Activated CD8-positive, alpha-beta memory T cell treated with anti-CD3 and anti-CD28 coated beads for 1 hour (primary cell): ENCODE measurements at places on chromosomes 5 and 9.

- no peak for DNase-seq
These were observed 13.8 kb downstream of the TBC1D2 start for GRCh38 chr9:98241357-98242300.

- DNase-seq, result no peak
These were observed 48.6 kb downstream of the CCL28 start for GRCh38 chr5:43363445-43364152.

DNA sequence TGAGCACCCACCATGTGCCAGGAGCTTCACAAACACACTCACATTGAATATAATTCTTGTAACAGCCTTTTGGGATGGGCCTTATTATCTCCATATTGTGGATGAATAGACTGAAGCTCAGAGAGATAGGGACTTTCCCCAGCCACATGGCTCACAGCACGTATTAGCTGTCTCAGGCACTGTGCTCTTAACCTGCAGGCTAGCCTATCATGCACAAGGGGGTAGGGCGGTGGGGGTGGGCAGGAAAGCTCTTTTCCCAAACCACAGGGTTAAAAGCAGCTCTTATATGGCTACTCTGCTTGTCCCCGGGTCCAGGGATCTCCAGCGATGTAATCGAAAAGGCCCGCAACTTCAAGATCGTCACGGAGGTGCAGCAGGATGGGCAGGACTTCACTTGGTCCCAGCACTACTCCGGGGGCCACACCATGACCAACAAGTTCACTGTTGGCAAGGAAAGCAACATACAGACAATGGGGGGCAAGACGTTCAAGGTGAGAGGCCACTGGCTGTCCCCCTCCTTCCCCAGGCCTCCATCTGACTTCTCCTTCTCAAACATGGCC, 2.6 kb downstream of the FABP6 start:
- no peak for DNase-seq

DNA sequence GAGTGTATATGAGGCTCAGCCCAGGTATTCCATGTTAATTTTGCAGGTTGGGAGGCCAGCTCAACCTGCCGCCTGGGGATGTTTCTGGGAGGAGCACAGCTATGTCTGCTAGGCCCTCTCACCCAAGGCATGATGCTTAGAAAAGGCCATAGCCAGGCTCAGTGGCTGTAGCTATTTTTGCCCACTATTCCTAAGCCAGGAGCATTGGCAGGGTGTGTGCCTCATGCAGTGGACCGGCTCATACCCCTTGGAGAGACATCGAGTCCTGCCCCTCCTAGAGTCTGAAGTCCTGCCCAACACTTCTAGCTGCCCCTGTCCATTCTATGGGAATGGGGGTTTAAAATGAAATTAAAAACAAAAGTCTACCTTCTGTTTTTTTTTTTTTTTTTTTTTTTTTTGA, 22.3 kb downstream of the ADCY2 start:
- no peak for DNase-seq

DNA sequence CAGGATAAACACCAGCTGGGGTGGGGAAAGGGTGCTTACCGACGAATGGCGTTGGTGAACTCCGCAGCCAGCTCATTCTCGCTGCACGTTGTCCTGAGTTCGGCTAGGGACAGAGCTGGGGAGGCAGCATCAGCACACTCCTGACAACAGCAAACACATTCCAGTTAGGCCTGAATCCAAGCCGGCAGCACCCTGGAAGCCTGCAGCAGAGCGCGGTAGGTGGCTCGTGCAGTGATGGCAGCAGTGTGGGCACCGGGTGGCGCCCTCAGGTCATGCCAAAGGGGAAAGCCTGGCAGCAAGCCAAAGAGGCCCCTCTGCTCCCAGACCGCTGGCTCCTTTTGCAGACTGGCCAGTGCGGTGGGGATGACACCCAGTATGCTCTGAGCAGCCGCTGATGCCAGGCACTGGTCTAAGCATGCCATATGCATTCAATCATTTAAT, 66.9 kb downstream of the DCP2 start:
- no peak for DNase-seq

DNA sequence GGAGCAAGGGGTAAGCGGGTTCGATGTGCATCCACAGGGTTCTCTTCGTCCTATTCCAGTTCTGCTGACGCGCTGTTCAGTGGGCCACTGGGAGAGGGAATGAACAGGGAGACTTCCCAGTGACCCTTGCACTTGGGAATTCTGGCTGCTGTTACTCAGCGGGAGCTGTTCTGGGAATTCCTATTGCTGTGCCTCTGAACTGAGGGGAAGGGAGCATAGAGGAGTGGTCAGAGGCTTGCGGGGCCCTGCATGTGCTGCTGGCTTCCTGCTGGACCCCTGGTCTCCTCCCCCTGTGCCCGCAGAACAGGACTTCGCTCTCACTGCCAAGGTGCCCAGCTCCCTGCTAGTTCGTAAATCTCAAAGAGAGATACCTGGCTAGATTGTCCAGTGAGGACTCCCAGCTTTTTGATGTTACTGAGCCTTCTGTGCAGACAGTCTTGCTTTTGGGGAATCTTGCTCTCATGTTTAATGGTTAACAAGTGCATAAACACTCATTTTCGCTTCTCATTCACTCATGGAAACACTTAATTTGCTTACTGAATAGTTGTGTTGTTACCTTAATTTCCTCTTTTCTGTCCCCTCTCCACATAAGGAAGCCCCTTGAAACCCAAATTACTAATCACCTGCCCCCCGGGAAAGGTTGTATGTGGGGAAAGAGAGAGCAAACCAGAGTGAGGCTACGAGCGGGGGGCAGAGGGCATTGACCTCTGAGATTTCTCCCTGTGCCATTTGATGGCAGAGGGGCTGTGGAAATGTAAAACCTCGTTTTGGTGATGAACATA, 5.9 kb downstream of the TRIO start:
- DNase-seq, result no peak

- no peak for DNase-seq
These were observed 63.1 kb downstream of the CXXC5 start for GRCh38 chr5:139711067-139711905.

DNA sequence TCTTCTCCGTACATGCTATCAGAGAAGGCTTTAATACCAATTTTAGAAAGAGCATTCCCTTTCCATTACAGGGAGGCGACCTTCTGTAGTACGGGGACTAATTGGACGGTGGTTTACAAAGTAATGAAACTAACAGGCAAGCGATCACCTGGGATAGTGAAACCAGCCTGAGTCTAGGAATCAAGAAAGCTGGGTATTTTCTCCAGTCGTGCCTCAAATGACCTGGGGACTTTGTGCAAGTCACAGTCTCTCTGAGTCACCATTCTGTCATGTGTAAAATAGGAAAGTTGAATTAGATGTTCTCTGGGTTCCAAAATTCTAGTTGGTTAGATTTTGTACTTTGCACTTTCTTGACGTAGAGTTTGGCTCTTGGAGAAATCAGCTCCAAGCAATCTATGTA, 22.7 kb upstream of the SSBP2 start:
- DNase-seq, result no peak

GRCh38 chr5:74476046-74476818, 164.3 kb downstream of the ENC1 start:
- DNase-seq, result no peak

- DNase-seq, result no peak
These were observed 11.3 kb upstream of the EXOC3 start for GRCh38 chr5:431711-432050.

DNA sequence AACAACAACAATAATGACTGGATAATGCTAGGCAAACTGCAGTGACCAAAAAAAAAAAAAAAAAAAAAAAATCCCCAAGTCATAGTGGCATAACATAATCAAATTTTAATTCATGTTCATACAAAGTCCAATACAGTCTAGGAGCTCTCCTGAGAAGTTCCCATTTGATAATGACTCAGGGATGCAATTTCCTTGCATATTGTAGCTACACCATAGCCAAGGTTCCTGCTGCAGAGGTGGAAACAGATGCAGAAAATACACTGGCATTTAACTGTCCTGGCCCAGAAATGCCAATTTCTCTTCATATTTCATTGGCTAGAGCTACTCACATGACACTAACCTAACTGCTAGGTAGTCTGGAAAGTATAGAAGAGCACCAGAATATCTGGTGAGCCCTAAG, 72.2 kb upstream of the SLC12A2 start:
- no peak for DNase-seq

DNA sequence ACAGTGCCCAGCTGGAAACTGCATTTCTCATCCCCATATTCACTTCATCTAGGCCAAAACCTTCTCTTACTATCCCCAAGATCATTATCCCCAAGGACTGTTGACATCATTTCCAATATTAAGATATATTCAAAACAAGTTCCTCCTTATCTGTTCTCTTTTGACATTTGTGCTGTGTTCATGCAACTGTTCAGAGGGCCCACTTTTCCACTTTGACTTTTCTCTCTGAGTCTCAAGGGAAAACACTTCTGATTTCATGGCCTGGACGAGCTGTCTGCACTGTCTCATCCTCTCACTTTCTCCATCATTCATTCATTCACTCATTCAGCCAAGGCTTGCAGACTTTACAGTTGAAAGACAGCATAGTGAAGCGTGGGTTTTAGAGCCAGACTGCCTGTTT, 173.7 kb upstream of the DAPK1 start:
- no peak for DNase-seq

GRCh38 chr5:83085106-83085505, 7.8 kb downstream of the XRCC4 start:
- DNase-seq, result no peak

GRCh38 chr5:141427783-141428426, 2.4 kb upstream of the PCDHGA12 start:
- no peak for DNase-seq

GRCh38 chr9:74875656-74876055, 12.1 kb downstream of the TRPM6 start:
- no peak for DNase-seq

- DNase-seq, result no peak
These were observed 120.6 kb downstream of the SEMA6A start for GRCh38 chr5:116453988-116454411.

GRCh38 chr5:139635606-139636206, 12.4 kb upstream of the CXXC5 start:
- no peak for DNase-seq

GRCh38 chr9:83935276-83935935, 14.2 kb upstream of the KIF27 start:
- DNase-seq, result no peak

DNA sequence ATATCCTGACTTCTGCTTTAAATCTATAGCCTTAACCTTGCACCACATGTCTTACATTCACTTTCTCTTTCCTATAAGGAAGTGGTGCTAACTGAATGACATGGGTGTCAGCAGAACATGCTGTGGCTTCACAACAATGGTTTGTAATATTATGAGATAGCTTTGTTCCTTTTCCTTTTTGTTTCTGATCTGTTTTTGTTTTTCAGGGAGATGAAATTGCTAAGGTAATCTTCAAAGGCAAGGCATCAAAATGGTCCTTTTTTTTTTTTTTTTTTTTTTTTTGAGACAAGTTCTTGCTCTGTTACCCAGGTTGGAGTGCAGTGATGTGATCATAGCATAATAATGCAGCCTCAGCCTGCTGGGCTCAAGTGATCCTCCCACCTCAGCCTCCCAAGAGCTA, 53.6 kb upstream of the RANBP6 start:
- no peak for DNase-seq

GRCh38 chr5:177600508-177601018, 631 bp downstream of the B4GALT7 start:
- no peak for DNase-seq

DNA sequence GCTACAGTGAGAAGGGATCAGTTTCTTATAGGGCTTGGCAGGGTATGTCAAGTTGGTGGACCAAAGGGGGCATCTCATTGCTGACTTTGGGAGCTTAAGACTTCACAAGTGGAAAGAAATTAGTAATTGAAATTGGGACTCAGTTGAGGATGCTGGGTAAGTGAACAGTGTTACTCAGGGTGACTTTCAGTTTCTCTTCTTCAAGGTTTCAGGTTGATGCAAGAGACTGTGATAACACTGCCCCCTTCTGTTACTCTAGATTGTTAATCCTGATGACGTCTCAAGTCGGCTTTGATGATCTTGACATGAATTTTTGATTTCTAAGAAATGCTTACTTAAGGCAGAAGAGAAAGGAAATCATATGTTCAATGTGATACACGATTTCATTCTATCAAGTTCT, 21.3 kb downstream of the KCTD16 start:
- no peak for DNase-seq

- DNase-seq, result no peak
These were observed 286.5 kb downstream of the MAST4 start for GRCh38 chr5:66882606-66883227.
